ENCODE measurements at places on chromosomes 7 and 10.

GRCh38 chr7:391411-391951, 101.5 kb downstream of the FOXL3 start:
- DNase-seq, result no peak

DNA sequence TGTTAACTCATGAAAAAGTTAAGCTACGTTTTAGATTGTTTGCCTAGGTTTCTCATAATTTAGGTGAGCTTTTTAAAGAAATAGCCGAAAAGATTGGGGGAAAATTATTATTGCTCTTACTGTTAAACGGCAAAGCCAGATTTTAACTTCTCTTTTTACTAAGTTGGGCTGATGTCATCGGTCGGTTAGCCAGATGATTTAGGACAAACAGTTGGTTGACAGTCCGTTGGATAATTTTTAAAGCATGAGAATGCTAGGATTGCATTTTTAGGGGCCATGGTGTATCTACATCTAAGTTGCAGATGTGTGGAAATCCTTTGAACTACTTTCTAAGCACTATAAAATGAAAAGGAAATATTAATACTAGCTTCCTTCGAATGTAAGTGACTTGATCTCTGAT, 280.9 kb upstream of the AKR1E2 start:
- DNase-seq, result no peak

DNA sequence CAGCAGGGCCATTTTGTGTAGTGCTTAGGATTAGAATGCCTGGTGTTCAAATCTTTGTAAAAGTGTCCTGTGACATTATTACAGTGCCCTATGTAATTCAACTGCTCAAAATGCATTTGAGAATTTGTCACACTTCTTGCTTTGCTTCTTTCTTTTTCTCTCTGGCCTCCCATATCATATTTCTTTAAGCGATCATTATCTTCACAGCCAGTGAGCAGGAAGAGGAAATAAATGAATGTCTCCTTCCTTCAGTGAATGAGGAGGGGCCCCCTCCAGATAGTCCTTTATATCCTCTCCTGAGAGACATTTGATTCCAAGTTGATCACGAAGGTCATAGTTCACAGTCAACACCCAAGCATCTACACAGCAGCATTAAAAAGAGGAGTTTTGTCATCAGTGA, 425.1 kb upstream of the NPVF start:
- no peak for DNase-seq

- no peak for DNase-seq
These were observed 64.1 kb downstream of the CFAP58 start for GRCh38 chr10:104417637-104418292.

DNA sequence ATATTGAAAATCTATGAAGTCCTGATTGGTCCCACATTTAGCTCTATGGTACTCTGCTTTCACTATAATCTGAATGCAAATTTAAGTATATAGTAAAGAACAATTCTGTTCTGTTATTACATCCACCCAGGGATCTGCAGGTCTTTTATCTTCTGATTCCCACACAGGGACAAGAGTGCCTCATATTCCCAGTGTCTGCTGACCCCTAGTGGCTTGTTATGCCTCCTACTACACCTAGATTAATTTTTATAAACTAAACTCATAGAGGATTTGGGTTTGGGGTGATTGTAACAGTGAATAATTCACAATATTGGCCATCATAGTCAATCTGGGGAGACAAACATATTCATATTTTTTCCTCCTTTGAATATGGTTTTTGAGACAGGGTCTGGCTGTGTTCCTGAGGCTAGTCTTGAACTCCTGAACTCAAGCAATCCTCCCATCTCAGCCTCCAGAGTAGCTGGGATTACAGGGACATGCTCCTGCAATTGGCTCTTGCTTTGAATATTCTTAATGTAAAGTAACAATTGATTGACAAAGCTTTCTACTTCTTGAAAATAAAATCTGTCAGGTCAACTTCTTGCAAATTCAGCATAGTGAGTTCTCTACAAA, 282.1 kb downstream of the KCND2 start:
- DNase-seq, result no peak

- DNase-seq, result no peak
These were observed 633.9 kb downstream of the ARL4A start for GRCh38 chr7:13321316-13321715.

DNA sequence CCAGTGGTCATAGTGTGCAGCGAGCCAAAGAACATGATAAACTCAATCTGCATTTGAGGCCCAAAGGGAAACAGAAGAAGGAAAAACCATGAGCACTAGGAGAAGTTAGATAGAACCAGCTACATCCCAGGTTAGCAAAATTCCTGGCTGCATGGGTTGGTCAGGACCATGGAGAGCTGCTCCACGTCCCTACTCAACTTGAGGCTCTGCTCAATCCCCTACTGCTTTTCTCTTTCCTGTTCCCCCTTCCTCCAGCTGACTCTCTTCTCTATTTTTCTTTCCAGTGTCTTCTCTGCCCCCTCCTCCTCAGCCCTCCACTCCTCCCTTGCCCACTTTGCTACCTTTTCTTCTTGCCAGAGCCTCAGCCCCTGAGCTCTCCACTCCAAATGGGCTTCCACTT, 21.9 kb upstream of the VSIR start:
- DNase-seq, result no peak

- DNase-seq, result no peak
These were observed 137.6 kb upstream of the THSD7A start for GRCh38 chr7:11969643-11970042.

GRCh38 chr10:29771376-29771775, 136.6 kb upstream of the SVIL start:
- DNase-seq, result no peak
